ENCODE measurements at places on chromosomes 11 and 22. TPM values are rescaled to one million over a fixed set of nuclear protein-coding genes. Genes with fewer than 3 reads are reported as not detected.
A peak's percentile ranks its signal among the peaks of the same experiment; 100 is the strongest.

Gene DNAJB7
- not detected for total RNA-seq

Gene SLC37A2
- 0.29 TPM for total RNA-seq

Gene FBLN1
- 88.3 TPM for total RNA-seq

Gene PATE2
- 0.36 TPM for total RNA-seq

Gene GGTLC2
- not detected for total RNA-seq

GRCh38 chr22:43109511-43109910 lies 1.0 kb upstream of the BIK start:
- peak; percentile 67 for DNase-seq

DNA sequence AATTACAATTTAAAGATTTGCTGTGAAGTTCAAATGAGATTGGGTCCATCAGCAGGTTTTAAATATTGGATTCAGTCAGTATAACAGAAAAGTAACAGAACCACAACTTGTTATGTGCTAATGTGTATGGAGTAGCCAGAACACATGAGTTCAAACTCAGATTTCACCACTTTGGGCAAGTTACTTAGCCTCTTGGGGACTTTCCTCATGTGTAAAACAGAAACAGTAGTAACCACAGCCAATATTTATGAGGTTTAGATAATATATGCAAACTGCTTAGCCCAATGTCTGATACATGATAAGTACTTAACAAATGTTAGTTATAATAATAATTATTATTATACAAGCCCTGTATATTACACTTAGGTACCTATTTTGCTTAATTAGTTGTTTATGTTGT lies 21.8 kb upstream of the SLC5A12 start:
- no peak for DNase-seq

DNA sequence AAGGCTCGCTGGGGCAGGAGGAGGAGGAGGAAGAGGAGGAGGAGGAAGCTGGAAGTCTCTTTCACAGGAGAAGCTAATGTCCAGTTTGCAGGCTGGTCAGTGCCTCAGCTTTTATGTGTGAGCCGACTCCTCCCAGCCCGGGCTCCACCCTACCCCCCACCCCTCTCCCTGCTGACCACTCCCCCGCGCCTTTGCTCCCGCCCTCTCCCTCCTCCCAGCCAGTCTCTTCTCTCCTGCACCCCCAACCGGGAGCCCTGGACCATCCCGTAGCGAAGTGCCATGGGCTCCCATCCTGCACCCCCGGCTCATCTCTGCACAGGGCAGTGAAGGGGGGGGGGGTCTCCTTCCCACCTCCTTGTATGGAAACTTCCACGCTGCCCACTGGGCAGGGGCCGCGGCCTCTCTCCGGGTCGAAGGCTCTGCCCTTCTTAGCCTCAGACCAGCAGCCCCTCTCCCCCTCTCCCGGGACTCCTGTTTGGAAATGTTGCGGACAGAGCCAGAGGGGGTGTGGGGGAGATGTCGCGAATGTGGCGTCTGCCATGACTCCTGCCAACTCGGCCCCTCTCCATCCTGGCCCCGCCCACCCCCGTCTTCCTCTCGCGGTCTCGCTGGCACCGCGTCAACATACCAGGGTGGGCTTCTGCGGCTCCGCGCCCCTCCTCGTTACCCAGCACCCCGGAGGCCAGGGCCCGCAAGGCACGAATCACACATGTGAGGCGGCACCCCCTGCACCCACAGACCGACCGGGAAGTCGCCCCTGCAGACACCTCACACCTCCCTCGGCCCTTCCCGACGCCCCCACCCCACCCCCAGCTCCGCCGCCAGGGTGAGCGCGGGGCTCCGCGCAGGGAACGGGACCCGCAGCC lies 1.8 kb downstream of the IGF2 start:
- DNase-seq, result peak; percentile 99

DNA sequence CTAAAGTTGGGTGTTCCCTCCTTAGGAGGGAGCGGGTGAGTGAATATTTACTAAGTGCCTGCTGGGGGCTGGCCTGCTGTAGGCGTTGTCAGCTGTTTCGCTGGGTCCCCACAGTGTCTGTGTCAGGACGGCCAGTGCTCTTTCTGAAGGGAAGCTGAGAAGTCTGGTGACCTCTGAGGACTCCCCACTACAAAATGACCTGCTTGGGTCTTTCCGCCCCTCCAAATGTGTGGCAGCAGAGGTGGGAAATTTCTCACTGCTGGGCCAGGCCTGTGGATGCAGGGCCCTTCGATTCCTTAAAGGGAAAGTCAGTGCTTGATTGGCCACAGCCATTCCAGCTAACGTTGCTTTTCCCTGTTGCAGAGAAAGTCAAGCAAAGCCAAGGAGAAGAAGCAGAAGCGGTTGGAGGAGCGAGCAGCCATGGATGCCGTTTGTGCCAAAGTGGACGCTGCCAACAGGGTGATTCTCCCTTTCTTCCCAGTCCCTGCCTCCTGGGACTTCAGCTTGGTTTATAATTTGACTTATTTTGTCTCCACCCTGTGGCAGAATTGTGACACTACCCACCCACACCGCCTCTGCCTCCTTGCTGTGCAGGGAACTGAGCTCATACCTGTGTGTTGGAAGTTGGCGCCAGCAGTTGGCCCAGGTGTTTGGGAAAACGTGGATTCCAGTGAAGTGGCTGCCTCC lies 6.8 kb downstream of the NAA40 start:
- peak; percentile 91 for DNase-seq

- no peak for DNase-seq
These were observed 454.9 kb upstream of the CADM1 start for GRCh38 chr11:115959081-115959486.

DNA sequence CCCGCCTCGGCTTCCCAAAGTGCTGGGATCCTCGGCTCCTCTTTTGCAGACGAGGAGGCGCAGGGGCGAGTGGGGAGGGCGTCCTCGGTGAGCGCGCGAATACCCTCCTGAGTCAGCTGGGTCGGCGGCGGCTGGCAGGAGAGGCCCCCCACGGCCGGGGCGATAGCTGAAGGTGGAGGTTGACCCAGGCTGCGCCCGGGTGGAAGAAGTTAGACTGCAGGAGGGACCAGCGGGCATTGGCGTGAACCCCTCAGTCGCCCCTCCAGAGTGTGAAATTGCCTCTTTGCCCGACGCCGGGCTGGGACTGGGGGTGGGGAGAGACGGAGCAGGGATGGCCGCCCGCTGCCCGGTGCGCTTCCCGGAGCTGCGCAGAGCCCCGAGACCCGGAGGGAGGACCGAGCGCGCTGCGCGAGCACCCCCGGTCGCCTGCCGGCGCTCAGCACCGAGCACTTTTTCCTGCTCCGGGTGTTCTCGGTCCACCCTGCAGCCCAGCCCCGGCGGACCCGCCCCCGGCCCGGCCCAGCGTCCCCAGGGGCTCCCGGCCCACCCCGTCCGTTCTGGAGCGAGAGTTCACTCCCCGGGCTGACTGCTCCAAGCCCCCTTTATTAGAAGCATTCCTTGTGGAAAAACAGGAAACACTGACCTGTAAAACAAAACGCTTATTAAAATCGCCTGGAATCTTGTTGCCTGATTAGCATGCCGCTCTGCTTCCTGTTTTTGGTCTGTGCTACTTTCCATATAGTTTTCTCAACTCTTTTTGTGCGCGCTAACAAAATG lies 13.7 kb upstream of the CPT1A start:
- peak; percentile 97 for DNase-seq

DNA sequence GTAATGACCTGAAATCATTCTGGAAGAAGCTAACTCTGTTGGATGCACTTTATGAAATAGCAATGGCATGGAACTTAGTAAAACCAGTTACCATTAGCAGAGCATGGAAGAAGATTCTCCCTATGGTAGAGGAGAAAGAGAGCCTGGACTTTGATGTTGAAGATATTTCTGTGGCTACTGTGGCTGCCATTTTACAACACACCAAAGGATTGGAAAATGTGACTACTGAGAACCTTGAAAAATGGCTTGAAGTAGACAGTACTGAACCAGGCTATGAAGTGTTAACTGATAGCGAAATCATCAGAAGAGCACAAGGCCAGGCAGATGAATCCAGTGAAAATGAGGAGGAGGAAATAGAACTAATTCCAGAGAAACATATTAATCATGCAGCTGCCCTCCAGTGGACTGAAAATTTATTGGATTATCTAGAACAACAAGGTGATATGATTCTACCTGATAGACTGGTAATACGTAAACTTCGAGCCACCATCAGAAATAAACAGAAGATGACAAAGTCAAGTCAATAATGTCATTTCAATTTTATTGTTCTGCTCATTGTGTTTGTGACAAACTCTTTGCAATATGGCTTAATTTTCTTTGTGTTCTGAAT lies 2.0 kb downstream of the JRKL start:
- no peak for DNase-seq

- peak; percentile 90 for DNase-seq
These were observed 2.7 kb upstream of the GAB2 start for GRCh38 chr11:78420255-78420764.

DNA sequence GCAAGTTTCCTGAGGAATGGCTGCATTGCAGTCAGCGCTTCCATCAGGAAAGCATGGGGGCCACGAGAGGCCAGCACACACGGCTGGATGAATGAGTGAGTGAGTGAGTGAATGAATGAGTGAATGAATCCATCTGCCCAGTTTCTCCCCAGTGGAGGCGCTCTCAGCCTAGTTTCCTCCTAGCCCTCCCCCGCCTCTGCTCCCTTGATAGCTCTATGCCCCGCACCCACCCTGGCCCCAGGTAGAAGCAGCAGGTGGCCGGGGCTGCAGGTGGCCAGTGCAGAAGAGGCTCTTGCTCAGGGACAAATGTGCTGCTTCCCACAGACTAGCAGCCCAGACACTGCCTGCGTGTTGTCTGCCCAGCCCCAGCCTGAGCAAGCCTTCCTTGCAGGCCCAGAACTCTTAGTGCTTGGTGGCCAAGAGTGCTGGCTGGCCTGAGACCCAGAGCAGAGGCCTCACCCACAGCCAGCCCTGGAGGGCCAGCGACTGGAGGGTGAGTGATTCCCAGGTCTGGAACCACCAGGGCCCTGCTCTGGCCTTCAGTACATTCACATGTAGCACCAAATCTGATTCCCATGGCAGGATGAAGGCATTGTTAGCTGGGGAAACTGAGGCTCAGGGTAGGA lies 31.1 kb upstream of the PDGFB start:
- no peak for DNase-seq

All from osteoblast (primary cell).